ENCODE measurements at places on chromosomes 3 and 15.

GRCh38 chr3:130991126-130991525 lies 35.5 kb downstream of the ASTE1 start:
- DNase-seq = no peak

GRCh38 chr3:60094392-60094947 lies 1044.6 kb upstream of the CFAP20DC start:
- DNase-seq = no peak

GRCh38 chr3:37770938-37771918 lies 90.5 kb upstream of the CTDSPL start:
- no peak for DNase-seq

DNA sequence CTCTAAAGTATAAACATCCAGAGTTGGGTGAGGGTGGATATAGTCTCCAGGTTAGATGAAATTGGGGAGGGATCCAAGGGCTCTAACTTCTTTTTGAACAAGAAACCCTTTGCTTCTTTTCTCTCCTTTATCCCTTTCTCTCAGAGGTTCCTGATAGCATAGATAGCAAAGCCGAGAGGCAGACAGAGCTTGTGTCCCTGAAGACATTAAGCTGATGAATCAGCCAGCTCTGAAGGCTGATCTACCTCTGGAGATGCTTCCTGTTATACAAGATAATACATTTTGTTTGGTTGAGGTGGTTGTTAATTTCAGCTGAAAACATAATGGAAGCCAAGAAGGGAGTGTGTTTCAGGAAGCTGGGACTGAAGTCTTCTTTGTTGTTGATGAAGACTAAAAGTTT lies 193.2 kb downstream of the PDCD6IP start:
- no peak for DNase-seq

- DNase-seq = no peak
Measured at GRCh38 chr3:81789691-81790090, 28.2 kb upstream of the GBE1 start.

GRCh38 chr3:63060412-63060811 lies 185.2 kb upstream of the CADPS start:
- no peak for DNase-seq

GRCh38 chr3:152258448-152259393 lies 10.0 kb upstream of the MBNL1 start:
- DNase-seq = peak; percentile 84

DNA sequence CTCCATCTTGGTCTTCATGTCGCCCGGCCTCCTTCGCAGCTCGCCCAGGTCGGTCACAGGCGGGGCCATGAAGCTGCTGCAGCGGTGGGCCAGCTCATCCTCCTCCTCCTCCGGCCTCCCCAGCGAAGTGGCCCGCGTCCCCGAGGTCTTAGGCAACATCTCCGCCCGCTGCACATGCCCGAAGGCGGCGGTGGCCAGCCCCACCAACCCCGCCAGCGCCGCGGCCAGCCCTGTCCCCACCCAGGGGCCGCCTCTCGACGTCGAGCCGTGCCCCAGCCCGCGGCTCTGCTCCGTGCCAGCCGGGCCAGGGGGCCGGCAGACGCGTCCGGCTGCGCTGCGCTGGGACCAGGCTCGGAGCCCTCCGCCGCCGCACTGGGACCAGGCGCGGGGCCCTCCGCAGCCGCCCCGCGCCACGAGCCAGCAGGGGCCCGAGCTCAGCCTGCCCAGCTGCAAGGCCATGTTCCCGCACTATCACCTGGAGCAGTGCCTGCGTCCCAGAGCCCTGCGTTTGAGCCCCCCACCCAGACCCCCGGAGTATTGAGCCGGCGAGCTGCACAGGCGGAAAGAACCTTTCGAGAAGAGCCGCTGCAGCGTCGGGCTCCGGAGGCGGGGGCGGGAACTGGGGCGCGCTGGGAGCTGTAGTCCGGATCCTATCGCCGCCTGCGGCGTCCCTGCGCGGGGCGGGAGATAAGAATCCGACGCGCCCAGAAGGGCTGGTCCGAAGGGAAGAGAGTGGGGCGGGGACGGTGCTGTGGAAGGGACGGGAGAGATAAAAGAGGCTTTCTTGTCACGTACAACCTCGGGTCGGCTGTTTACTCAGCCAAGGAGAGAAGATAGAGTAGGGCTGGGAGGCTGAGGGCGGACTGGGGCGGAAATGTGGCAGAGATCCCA lies at the start of gene CPOX:
Gene CPOX, minus strand, starts transcription at position 566 of the 891 bp plus-strand sequence. Its CDS starts 107 bp downstream, at position 459.
- DNase-seq = peak; percentile 68

GRCh38 chr3:195800240-195800639 lies 11.5 kb downstream of the MUC4 start:
- DNase-seq = no peak

GRCh38 chr15:56969265-56969895 lies 50.9 kb downstream of the TCF12 start:
- DNase-seq = no peak

GRCh38 chr15:34802371-34802770 lies 7.0 kb upstream of the ACTC1 start:
- no peak for DNase-seq

DNA sequence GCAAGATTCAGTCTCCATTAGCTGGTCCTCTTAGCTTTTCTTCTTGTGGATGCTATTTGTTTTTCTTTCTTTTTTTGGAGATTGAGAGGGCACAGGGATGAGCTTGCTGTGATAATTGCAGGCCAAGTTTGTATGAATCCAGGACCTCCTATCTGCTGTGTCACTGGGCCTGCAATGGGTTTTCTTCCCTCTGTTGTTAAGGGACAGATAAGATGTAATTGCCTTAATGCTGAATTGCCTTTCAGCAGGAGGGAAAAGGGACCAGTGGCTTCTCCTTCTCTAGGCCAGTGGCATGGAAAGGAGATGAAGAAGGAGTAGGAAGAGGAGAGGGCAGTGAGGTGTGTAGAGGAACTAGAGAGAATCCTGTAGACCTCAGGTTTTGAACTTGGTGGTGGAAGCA lies 29.9 kb downstream of the PTPRG start:
- no peak for DNase-seq

- DNase-seq = no peak
Measured at GRCh38 chr15:90716317-90716975, 700 bp upstream of the BLM start.

- no peak for DNase-seq
Measured at GRCh38 chr3:10645800-10646199, 140.4 kb upstream of the ATP2B2 start.

- DNase-seq = peak; percentile 21
Measured at GRCh38 chr15:35078221-35078915, 6.7 kb downstream of the NANOGP8 start.

DNA sequence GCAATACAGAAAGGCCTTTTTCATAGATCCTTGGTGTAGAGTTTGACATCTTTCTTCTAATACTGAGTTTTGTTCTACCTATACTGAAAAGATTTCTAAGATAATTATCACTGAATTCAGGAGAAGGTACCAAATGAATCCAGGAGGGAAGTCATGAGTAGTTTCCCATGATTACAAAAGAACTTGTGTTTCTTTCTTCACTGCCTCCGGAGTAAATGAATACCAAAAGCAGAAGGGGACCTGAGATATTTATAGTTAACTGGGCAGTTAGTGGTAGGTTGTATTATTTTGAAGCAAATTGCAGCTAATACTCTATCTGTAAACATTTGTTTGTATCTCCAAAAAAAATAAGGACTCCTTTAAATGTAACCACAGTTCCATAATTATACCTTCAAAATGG lies 175.4 kb downstream of the SUCNR1 start:
- no peak for DNase-seq

- DNase-seq = no peak
Measured at GRCh38 chr15:75036212-75036616, 12.8 kb downstream of the PPCDC start.

DNA sequence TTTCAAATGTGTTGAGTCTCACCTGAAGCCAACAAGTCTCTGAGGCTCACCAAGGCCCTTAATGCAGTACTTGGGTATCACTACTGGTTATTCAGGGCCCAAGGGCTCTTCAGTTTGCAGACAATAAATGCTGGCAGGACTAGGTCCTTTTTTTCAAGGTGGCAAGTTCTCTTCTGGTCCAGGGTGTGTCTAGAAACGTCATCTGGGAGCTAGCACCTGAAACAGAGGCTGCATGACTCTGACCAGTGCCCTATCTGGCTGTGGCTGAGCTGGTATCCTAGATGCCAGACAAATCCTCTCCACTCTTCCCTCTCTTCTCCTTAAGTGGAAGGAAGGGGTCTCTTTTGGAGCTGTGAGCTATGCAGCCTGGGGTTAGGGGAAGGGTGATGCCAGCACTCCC lies 276.8 kb downstream of the PYDC2 start:
- no peak for DNase-seq

GRCh38 chr15:86916671-86917360 lies 837.1 kb downstream of the AGBL1 start:
- no peak for DNase-seq

GRCh38 chr3:114449271-114450007 lies 155.6 kb downstream of the TIGIT start:
- no peak for DNase-seq

GRCh38 chr15:39079296-39079847 lies 501.5 kb upstream of the THBS1 start:
- peak; percentile 97 for DNase-seq

DNA sequence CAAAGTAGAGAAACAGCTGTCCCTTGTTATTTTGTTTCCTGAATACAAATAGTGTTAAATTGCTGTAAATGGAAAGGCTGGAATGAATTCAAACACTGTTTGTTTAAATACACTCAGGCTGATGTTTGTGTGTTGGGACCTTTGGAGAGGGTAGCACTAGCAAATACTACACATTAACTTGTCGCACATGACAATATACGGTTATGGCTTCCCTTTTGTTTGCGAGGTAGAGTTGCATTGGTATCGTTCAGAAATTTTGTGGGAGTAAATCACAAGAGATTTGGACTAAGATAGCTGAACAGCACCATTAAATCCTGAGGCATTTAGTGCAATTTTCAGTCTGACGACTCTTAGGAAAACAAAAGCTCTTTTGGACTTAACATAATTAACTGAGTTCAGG lies 213.0 kb upstream of the ROBO2 start:
- no peak for DNase-seq

GRCh38 chr15:49627407-49627877 lies 6.6 kb downstream of the DTWD1 start:
- DNase-seq = peak; percentile 88

GRCh38 chr3:179716226-179716625 lies 63.4 kb downstream of the USP13 start:
- DNase-seq = no peak

- peak; percentile 38 for DNase-seq
Measured at GRCh38 chr15:47414207-47414606, 303.1 kb upstream of the SEMA6D start.

- no peak for DNase-seq
Measured at GRCh38 chr3:151276038-151276686, 2.2 kb downstream of the P2RY14 start.

- DNase-seq = no peak
Measured at GRCh38 chr3:158018462-158018861, 87.8 kb downstream of the SHOX2 start.

GRCh38 chr15:88375234-88375927 lies 91.8 kb downstream of the MRPL46 start:
- DNase-seq = peak; percentile 73

DNA sequence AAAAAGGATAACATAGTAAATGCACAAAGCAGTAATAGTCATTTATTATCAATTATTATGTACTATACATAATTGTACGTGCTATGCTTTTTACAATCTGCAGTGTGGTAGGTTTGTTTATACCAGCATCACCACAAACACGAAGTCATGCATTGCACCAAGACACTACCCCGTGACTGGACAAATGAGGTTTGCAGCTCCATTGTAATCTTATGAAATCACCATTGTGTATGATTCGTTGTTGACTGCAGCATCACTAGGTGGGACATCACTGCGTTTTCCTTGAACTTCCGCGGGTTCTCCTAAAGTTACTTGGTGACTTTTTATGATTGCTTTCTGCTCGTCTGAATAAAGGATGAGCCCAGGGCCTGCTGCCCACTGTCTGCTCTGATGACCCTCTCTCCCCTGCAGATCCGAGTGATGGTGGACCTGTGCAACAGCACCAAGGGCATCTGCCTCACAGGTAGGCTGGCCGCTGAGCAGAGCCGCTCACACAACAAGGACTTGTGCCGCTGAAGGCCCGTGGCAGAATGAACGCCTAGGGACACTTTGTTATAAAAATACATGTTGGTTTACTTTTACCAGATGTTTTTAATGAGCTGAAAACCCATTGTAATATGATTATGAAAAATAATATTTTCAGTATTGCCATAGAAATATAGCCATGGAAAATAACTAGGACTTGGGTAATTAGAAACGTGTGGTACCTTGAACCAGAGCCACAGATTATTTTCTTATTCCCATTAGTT lies 35.8 kb downstream of the GLDN start:
- DNase-seq = peak; percentile 23

- no peak for DNase-seq
Measured at GRCh38 chr15:38307251-38307650, 54.6 kb downstream of the SPRED1 start.

DNA sequence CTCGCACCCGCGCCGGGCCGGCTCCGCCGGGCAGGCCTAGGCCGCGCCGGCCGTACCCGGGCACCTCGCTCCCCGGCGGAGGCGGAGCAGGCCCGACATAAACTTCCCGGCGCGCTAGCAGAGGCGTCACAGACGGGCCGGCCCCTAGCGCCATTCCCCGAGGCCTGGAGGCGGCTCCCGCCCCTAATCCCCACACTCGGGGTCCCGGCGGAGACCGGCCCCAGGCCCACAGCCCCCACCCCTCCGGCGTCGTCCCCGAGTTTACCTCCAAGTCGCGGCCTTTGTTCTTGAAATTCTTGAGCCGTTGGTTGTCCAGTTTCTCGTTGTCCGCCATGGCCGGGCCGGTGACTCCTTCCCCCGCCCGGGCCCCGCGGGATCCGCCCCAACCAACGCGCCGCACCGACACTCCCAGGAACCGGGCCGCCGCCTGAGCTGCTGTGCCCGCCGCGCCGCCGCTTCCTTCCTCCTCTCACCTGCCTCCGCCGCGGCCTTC lies 376 bp downstream of the KPNA4 start:
- peak; percentile 28 for DNase-seq

DNA sequence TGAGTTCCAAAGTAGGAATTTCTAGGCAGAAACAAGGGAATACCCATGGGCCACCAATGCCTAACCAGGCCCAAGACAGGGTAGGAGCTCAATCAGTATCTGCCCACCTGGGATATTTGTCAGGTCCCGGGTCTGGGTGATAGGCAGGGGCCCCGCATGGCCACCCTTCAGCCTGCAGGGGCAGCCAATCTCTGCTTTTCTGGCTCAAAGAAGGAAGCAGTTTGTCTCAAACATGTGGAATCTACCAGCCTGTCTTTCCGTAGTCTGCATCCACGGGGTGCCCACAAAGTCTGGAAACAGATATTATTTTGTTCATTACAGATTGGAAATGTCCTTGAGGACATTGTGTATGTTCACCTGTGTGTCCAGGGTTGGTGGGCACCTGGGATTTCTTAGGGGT lies 56.2 kb downstream of the CEMIP start:
- DNase-seq = no peak

GRCh38 chr15:47794252-47794914 lies 77.1 kb downstream of the SEMA6D start:
- no peak for DNase-seq
